ENCODE measurements at places on chromosomes 3 and 15. TPM values are rescaled to one million over a fixed set of nuclear protein-coding genes. Genes with fewer than 3 reads are reported as not detected.

DNA sequence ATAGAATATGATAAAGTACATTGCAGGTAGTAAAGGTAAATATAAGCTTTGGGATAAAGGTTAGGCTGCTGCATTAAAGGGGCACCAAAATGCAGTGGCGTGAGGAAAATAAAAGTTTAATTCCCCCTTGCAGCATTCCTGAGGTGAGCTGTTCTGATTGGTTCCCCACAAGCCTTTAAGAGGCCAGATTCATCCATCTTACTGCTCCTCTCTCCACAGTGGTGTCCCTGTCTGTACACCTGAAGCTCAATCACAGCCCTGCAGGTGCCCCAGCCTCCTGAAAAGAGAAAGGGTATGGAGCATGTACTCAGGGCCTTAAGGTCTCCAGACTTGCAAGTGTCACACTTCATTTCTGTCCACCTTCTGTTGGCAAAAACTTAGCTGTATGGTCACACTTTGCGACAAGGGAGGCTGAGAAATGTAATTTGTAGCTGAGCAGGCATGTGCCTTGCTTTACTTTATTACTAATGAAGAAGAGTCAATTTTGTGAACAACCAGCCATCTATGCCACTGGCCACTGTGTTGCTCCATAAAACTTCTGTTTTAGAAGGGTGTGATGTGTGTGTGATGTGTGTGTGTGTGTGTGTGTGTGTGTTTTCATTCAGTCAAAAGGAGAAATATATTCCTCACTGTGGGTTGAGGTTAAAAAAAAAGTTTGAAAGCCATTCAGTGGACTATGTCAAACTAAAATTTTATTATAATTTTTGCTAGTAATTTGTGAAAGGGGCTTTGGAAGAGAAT is 12.8 kb downstream of the LACTB start:
- H3K4me1 ChIP-seq, result no peaks in the 10 kb centered on the region
- H3K27ac ChIP-seq, result 0 out of 2 replicates have a peak overlapping the region, but pooled peaks have one; percentile 16
- no peaks in the 10 kb centered on the region for H3K27me3 ChIP-seq

- no peaks in the 10 kb centered on the region for H3K36me3 ChIP-seq
- H3K4me1 ChIP-seq, result no peaks in the 10 kb centered on the region
- H3K27me3 ChIP-seq, result peaks cover 3% of the 10 kb centered on the region
- no peak overlapping the region for H3K4me3 ChIP-seq
These were observed 19.6 kb downstream of the HEMK1 start for GRCh38 chr3:50588759-50589433.

DNA sequence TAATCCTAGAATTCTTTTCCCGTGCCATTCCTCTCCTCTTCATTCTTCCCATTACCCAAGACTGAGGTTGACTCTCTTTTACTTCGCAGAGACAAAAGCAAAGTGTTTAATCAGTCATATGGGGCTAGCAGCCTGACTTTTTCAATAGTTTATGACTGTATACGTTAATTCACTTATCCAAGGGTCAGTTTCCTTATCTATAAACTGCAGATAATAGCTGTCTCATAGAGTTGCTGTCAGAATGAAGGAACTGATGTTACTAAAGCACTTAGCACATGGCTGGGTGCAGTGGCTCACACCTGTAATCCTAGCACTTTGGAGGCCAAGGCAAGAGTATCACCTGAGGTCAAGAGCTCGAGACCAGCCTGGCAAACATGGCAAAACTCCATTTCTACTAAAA is 43.5 kb upstream of the ULK4 start:
- no peak overlapping the region for H3K27ac ChIP-seq
- H3K27me3 ChIP-seq, result peaks cover 2% of the 10 kb centered on the region
- H3K4me1 ChIP-seq, result no peaks in the 10 kb centered on the region
- DNase-seq, result no peak
- no peak overlapping the region for H3K4me3 ChIP-seq

- peaks cover 25% of the 10 kb centered on the region for H3K4me1 ChIP-seq
- peaks cover 14% of the 10 kb centered on the region for H3K36me3 ChIP-seq
- no peaks in the 10 kb centered on the region for H3K27me3 ChIP-seq
- DNase-seq, result no peak
These were observed 30.3 kb downstream of the SYNM start for GRCh38 chr15:99135194-99135593.

DNA sequence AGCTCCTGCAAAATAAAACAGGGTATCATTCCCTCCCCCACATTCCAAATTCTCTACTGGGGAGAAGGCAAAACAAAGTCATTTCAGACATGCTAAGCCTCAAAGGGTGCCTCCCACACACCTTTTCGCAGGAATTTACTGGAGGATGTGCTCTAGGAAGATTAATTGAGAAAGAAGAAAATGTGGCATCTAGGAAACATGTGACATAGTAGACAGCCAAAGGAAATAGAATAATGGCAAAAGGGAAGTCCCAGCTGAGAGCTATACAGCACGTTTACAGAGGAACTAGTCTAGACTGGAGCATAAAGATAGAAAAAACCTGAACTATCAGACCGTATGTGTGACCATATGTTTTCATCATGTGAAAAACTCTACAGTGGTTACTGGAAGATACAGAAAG is 58.8 kb upstream of the MELTF start:
- H3K4me3 ChIP-seq, result no peak overlapping the region
- H3K36me3 ChIP-seq, result peaks cover 6% of the 10 kb centered on the region
- peaks cover 5% of the 10 kb centered on the region for H3K4me1 ChIP-seq
- H3K27ac ChIP-seq, result no peak overlapping the region
- H3K27me3 ChIP-seq, result no peaks in the 10 kb centered on the region

DNA sequence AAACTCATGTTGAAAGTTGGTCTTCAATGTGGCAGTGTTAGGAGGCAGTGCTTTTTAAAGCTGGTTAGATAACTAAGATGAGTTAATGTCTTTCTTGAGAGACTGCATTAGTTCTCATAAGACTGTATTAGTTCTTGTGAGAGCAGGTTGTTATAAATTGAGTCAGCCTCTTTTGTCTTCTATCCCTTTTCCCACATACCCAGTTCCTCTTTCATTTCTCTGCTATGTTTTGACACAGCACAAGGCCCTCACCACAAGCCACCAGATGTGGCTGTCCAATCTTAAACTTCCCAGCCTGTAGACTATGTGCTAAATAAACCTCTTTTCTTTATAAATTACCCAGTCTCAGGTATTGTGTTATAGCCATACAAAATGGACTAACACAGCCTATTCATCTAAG is 94.6 kb upstream of the SNTN start:
- H3K27me3 ChIP-seq, result no peaks in the 10 kb centered on the region
- DNase-seq, result no peak
- H3K4me1 ChIP-seq, result peaks cover 15% of the 10 kb centered on the region
- H3K36me3 ChIP-seq, result no peaks in the 10 kb centered on the region
- no peak overlapping the region for H3K27ac ChIP-seq
- H3K4me3 ChIP-seq, result no peak overlapping the region

DNA sequence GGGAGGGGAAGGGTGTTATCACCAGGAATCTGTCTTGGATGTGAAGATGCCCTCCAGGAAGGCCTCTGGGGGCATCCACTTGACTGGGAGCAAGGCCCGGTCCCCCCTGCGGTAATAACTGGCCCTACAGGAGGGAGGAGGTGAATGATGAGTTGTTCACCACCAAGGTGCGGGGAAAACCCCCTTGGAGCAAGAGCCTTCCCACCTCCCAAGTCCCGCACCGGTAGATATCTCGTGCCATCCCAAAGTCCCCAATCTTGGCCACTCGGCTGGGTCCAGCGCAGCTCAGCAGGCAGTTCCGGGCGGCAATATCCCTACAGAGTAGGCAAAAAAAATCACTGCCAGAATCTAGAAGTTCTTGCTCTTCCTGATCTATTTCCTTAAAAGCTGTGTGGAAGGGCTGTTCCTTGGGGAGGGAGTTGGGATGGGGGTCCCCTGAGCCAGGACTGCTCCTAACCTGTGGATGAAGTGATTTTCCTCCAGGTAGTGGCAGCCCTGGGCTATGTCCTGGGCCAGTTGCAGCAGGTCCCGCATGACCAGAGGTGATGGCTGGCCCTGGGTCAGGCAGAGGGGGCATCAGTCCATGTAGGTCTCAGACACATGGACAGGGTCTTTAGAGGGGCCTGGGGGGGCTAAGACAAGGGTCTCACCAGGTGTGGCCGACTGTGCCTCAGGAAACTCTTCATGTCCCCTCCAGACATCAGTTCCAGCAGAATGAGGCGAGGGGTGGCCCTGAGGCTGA is 8.7 kb downstream of the LTK start:
- H3K4me1 ChIP-seq, result peaks cover 13% of the 10 kb centered on the region
- H3K4me3 ChIP-seq, result no peak overlapping the region

DNA sequence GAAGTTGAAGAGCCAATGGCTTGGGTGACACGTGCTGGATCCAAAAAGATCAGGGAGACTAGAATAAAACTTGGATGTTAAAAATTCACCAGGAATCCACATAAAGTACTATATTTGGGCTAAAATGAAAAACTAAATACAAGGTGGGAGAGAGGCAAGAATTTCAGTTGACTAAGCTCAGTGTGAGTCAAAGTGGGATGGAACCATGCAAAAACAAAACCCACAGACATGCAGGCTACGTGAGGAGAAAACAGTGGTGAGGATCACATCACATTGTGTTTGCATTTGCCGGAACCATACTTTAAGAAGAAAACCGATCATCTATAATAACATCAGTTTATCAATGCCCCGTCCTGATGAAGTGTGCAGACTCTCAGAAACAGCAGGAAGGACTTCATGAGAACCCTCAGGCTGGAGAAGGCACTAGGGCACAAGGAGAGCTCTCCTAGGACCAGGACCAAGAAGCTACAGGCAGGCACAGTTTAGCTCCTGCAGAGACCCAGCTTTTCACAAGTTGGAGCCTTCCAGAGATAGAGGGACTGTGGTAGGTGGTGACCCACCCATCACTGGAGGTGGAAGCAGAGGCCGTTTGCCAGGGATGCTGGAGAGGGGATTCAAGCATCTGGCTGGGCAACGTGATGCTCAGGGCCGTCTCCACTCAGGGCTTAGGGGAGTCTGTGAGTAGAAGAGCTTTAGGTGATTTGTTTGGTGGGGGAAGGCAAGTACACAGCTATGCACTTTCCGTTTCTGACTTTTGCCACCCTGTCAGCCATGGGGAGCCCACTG is 29.0 kb upstream of the NR2E3 start:
- DNase-seq, result no peak
- H3K36me3 ChIP-seq, result no peaks in the 10 kb centered on the region
- H3K27ac ChIP-seq, result no peak overlapping the region
- no peak overlapping the region for H3K4me3 ChIP-seq
- peaks cover 9% of the 10 kb centered on the region for H3K4me1 ChIP-seq
- no peaks in the 10 kb centered on the region for H3K27me3 ChIP-seq

The CHL1 gene
- total RNA-seq, result 0.27 TPM

The SLC6A20 gene
- 0.27 TPM for total RNA-seq

Measured in WTC11 (cell line).